ENCODE measurements at places on chromosomes 1 and 21. TPM values are rescaled to one million over a fixed set of nuclear protein-coding genes. Genes with fewer than 3 reads are reported as not detected.
A peak's percentile ranks its signal among the peaks of the same experiment; 100 is the strongest.

The TEX50 gene
- not detected for total RNA-seq

The GART gene
- 37.7 TPM for total RNA-seq

GRCh38 chr1:87867626-87868025 is 538.9 kb downstream of the LMO4 start:
- no peak for DNase-seq

GRCh38 chr1:11893907-11894251 is 32.3 kb downstream of the KIAA2013 start:
- peak; percentile 50 for DNase-seq

All from hematopoietic multipotent progenitor cell (in vitro differentiated cells).